ENCODE measurements at places on chromosomes 3 and 15. TPM values are rescaled to one million over a fixed set of nuclear protein-coding genes. Genes with fewer than 3 reads are reported as not detected.

- DNase-seq: no peak
These were observed 230.9 kb downstream of the NSUN3 start for GRCh38 chr3:94293793-94294195.

Gene IFT122
- total RNA-seq: 29.5 TPM

DNA sequence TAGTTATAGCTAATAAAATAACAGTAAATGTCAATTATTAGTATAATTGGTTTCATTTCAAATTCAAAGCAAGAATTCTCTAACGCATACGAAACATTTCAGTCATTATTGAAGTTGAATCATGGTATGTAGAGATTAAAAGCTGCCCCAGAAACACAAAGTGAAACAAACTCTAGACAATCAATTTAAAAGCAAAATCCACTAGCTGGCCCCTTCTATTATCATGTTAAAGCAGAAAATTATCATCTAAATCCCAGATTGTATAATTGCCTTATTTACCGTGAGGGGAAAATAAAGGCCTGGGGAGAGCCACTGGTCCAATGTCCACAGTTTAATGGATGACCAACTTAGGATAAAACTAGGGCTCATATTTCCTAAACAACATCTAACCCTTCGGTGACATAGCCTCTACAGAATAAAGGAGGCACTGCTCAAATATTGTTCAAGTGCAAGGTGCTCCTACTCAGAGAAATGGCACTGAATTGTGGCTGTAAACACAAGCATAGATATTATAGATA lies 110.9 kb upstream of the THRB start:
- no peak for DNase-seq

Gene PP2D1
- not detected for total RNA-seq

- no peak for DNase-seq
These were observed 71.1 kb upstream of the IMPG2 start for GRCh38 chr3:101391413-101391950.

DNA sequence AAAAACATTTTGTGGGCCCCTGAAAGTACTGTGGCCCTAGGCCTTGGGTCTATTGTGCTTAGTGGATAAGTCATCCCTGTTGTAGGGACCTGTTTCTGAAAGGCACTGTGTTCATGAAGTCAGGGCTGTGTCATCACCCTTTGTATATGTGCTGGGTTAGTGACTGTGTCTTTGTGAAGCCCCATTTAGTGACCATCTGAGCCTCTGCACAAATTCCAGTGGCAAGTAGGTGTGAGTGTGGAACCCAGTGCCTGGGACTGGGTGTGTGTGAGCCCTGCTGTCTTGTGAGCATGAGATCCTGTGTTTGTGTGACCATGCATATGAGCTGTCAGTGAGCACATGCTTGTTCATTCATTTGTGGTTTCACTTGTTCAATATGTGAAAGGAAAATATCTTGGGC lies 1.2 kb upstream of the HYAL1 start:
- DNase-seq: no peak

DNA sequence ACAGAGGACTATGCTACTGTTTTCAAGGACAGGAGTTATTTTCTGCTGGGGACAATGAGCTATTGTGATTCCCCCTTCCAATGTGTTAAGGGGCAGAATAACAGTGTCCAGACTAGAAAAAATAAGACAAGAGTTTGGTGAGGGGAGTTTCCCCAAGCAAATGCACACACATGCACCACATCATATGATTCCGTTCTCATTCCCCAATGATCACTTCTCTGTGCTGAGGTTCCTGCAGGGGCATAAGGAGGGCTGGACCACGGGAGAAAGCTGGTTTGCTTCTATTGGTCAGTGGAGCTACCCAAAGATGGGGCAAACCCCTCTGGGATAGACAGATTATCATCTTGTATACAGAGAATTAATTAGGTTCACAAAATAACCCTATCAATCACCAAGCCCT lies 80.6 kb downstream of the RBPMS2 start:
- DNase-seq: no peak

DNA sequence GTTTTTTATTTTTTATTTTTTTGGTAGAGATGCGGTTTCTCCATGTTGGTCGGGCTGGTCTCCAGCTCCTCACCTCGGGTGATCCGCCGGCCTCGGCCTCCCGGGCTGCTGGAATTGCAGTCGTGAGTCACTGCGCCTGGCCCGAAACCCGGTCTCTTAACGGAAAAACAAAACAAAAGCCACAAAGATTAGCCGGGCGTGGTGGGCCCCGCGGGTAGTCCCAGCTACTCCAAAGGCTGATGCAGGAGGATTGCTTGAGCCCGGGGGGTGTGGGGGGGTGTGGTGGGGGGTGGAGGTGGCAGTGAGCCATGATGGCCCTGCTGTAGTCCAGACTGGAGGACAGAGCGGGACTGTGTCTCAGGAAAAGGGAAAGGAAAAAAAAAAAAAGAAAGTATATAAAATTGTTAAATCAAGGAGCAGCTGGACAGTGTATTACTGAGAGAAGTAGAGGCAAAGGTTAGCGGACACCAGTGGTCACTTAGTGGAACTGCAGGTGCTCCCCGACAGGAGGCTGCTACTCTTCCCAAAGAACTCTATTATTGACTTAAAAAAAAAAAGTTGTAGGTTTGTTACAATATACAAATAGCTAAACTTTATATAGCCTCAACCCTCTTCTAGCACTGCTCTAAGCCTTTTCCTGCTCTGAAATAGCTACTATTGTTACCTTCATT lies 30.3 kb upstream of the TUBGCP5 start:
- no peak for DNase-seq

DNA sequence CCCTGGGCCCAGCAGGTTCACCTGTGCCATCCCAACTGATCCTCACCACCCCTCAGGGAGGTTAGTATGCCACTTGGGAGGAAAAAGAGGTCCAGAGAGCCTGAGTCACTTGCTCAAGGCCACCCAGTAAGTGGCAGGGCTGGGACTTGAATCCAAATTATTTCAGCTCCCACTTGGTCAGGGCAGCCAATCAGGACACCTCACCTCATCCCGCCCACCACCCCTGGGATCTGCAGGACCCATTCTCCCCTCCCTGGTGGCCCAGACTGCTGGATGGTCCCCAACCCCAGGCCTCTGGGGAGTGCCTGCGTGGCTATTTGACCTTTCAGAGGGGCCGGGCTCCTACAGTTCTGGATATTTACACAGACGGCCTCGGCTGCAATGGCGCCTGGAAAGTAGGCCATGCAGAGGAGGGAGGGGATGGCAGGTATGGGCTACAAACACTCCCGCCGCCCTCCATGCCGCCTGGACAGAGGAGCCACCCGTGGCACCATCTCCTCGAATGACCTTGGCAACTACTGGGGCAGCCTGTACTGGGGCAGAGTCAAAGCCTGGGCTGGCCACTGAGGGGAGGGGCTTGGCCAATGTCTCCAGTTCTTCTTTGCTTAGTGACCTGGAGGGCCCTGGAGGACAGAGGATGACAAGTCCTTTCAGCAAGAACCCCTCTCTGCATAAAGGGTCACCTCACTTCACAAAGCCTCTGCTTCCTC lies 153.6 kb upstream of the LINGO1 start:
- DNase-seq: no peak

- DNase-seq: no peak
These were observed 52.1 kb downstream of the CRTC3 start for GRCh38 chr15:90581771-90582352.

Gene IQCF5
- not detected for total RNA-seq

Gene LRRC49
- not detected for total RNA-seq

- DNase-seq: no peak
These were observed 50.5 kb downstream of the HRH1 start for GRCh38 chr3:11204697-11205348.

Gene BUB1B
- 141 TPM for total RNA-seq

DNA sequence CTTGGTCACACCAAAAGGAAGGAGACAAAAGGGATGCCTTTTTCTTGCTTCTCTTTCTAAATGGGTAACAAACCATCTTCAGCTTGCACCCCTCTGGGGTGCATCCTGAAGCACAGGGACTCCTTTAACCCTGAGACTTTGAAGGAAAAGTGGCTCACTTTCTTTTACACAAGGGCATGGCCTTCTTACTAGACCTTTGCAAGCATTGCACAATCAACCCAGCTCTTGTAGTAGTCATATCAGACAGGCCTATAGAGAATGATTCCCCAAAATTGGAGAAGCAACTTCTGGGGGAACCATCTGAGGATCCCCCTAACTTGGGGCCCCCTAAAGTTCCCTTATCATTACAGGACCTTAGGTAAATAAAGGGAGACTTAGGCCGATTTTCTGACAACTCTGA lies 56.1 kb upstream of the GK5 start:
- no peak for DNase-seq

DNA sequence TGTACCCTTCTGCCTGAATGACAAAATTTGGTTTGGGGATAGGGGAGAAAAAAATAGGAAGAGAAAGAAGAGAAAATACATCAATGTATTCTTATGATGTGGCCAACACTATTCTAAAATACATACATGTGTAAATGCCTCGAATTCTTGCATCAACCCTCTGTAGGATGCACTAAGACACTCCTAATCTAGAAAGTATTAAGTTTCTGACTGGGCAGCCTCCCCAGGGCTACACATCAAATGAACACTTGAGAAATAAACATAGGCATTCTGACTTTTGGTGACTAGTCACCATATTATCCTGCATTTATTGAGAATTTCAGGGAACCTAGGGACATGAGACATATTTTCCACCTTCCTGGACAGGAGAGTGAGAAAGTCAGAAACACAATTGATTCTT lies 109.2 kb downstream of the CPNE4 start:
- DNase-seq: no peak

Gene GNAT1
- not detected for total RNA-seq

GRCh38 chr15:49741712-49742111 lies 120.9 kb downstream of the DTWD1 start:
- DNase-seq: no peak

DNA sequence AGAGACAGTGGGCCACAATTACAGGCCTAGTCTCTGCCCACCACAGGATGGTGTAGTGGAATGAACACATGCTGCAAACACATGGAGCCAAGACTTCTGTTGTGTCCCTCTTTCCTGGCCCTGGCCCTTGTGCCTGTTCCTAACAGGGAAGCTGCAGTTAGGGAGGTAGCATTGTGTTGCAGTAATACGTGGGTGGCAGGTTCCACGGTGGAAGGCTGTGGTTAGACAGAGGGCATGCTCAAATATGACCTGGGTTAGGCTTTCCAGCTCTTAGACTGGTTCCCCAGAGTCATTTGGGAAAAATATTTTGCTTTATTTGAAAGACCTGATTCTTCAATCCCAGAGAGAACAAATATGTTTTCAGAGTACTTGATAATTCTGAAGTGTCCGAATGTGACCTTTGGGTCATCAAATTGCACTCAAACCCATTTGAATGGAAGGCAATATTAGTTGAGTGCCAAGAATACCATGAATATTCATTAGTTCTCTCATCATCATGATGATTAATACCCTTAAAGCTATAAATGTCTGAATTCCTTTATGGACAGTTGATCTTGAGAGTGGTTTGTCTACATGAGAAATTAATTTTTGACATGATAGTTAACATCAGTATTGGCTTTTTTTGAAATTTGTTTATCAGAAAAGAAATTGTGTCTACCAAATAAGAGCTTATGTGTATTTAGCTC lies 28.5 kb downstream of the PLAAT1 start:
- no peak for DNase-seq

DNA sequence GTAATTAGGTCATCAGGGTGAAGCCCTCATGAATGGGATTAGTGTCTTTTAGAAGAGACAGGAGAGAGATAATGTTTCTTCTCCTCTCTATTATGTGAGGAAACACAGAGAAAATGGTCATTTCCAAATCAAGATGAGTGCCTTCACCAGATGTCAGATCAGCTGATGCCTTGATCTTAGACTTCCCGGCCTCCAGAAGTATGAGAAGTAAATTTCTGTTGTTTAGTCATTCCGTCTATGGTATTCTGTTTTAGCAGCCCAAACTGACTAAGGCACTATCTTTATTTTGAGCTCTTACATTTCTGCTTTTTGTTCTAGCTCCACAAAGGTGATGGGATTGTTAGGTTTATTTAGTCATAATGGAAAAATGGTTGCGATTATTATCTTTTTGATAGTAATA lies 273.2 kb upstream of the GADL1 start:
- no peak for DNase-seq

Gene ASB14
- total RNA-seq: not detected

DNA sequence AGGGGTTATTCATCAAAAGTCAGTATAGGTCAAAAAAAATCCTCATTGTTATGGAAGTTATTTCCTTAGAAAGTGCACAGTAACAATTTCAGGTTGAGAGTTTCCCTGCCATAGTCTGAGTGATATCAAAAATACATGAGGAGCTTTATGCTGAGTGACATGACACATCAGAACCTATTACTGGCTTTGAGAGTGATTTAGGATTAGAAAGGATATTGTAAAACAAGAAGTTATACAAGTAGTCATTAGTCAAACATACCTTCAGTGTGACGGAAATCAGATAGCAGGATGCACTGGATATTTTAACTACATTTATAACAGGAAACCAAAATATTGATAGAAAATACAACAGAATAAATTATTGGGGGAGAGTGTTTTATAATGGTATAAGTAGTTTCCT lies 471.1 kb downstream of the VGLL3 start:
- no peak for DNase-seq

GRCh38 chr3:15646851-15647511 lies 45.4 kb downstream of the BTD start:
- no peak for DNase-seq

Gene GOLGA6L25
- not detected for total RNA-seq

Gene MCF2L2
- total RNA-seq: 1.5 TPM

Gene RETNLB
- not detected for total RNA-seq

DNA sequence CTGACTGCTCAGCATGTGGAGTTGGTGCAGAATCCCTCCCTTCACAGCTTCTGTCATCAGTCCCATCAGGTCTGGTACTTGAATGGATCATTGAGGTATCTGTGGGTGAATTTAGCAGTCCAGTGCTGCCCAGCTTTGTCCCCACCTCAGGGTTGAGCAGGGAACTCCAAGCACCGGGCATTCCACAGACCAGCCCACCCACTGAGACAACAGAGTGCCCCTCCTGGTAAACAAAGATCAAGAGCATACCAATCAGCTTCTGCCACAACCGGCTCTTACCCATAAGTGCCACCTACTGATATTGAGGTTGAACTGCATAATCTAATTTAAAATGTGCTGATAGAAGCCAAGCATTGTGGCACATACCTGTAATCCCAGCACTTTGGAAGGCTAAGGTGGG lies 57.1 kb upstream of the FXR1 start:
- no peak for DNase-seq

Gene IL16
- 114 TPM for total RNA-seq

GRCh38 chr15:101664303-101664913 lies 12.2 kb upstream of the TM2D3 start:
- no peak for DNase-seq

GRCh38 chr15:62464705-62465104 lies 299.6 kb upstream of the C2CD4B start:
- no peak for DNase-seq

- no peak for DNase-seq
These were observed 8.2 kb upstream of the SENP7 start for GRCh38 chr3:101521211-101521701.
